Lung (tissue), 17 donors: ENCODE measurements at places on chromosomes 5 and 9. TPM values are rescaled to one million over a fixed set of nuclear protein-coding genes. Genes with fewer than 3 reads are reported as not detected.

The ALDH1A1 gene
- 124 TPM for total RNA-seq

The WDR38 gene
- total RNA-seq = 28.9 TPM

The IGFBPL1 gene
- total RNA-seq = 2.4 TPM

The LCN12 gene
- total RNA-seq = 4.1 TPM

The GARIN3 gene
- total RNA-seq = not detected

The ATP6V1G1 gene
- 102 TPM for total RNA-seq

DNA sequence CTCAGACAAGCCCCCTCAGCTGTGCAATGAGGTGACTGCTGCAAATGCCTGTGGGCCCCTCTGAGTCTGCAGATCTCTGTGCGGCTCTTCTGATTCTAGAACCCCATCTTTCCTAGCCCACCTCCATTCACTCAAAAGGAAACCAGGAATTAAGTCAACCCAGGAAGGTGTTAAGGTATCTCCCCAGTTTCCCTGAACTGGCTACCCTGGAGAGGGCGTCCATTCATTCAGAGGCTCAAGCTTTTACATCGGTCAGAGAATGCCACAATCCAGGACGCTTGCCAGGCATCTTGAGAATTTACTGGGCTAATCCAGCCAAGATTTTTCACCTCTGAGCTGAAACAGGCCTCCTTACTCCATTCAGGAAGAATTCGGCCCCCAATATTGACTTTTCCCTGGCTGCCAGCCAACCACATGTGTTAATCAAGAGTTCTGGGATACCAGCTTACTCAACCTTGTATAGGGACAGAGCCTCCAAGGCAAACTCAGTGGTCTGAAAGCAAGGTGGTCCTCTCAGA lies 889 bp upstream of the ADAMTS12 start:
- peak; percentile 88 for DNase-seq
- H3K27me3 ChIP-seq = no peaks in the 10 kb centered on the region
- H3K36me3 ChIP-seq = no peaks in the 10 kb centered on the region
- H3K27ac ChIP-seq = peak overlapping the region; percentile 67
- H3K4me1 ChIP-seq = peaks cover 5% of the 10 kb centered on the region

- no peak for DNase-seq
- no peak overlapping the region for H3K27ac ChIP-seq
- H3K4me1 ChIP-seq = no peaks in the 10 kb centered on the region
Observed at GRCh38 chr9:90333226-90333625, 309.4 kb downstream of the DIRAS2 start.

DNA sequence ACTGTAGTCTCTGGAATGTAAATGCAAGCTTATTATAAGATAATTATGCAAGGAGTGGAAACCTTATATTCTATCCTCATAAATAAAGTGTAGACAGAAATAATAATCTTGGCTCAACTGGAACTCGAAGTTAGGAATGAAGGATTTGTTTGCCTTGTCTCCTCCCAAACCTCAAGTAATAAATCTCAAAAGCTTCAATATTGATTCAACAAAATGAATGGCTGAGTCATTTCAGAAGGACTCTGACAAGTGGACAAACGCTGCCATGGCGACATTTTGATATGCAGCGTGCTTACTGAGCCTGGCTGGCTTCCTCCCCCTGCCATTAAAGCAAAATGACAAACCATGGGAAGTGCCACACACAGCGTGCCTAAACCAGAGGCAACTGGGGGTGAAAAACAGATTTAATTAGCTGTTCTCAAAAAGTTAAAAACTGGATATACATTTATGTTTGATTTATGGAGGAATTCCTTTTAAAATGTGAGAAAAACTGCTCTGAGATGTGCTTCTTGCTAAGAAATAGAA lies 10.5 kb upstream of the ADGRV1 start:
- no peak overlapping the region for H3K4me3 ChIP-seq
- no peak overlapping the region for H3K27ac ChIP-seq
- peak; percentile 65 for DNase-seq
- H3K27me3 ChIP-seq = peaks cover 5% of the 10 kb centered on the region

DNA sequence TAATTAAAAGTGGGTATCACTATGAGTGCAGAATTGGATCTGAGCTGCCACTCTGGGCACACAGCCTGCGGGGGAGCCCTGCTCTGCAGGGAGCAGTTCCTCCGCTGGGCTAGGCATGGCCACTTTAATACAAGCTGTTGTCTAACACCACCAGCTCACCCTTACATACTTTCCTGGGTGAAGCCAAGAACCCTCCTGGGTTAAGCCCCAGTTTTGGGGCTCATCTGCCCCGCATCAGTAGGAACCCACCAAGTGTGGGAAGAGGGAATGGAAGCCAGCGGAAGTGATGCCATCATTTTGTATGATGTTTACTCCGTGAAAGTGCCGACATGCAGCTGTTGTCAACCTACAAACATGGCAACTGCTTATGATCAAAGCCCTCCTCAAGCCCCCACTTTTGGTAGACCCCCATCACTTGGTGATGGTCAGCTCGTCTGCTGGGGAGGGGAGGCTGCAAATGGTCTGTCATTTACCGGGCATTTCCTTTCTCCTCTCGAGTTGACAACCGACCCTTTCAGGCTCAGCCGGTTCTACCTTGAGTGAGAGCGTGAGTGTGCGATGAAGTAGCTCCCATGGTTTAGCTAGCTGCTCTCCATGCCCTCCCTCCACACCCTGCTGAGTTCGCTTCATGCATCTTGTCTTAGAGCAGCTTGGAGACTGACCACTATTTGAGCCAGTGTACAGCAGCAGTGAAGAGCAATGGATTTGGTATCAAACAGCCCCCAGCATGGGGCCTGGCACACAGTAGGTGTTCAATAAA lies 95.3 kb upstream of the IER5L start:
- H3K27me3 ChIP-seq = no peaks in the 10 kb centered on the region
- H3K36me3 ChIP-seq = no peaks in the 10 kb centered on the region
- no peak for DNase-seq

- no peak overlapping the region for H3K27ac ChIP-seq
- DNase-seq = no peak
- H3K4me3 ChIP-seq = no peak overlapping the region
Observed at GRCh38 chr5:107604990-107605389, 65.7 kb downstream of the EFNA5 start.

- no peaks in the 10 kb centered on the region for H3K36me3 ChIP-seq
- no peak overlapping the region for H3K4me3 ChIP-seq
Observed at GRCh38 chr5:56979968-56980367, 28.0 kb upstream of the MIER3 start.

DNA sequence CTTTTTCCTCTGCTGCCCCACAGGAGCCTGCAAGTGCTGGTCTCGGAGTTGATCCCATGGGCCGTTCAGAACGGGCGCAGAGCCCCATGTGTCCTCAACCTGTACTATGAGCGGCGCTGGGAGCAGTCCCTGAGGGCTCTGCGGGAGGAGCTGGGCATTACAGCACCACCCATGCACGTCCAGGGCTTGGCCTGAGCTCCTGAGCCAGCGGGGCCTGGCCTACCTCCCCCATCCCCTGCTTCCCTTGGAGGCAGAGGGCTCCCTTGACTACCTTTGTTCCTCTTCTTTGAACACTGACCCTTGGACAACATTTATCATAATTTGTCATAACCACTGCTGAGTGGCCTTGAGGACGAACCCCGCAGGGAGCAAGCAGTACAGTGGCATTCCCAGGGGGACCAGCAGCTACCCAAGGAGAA lies 6.9 kb upstream of the SLC27A4 start:
- H3K27ac ChIP-seq = no peak overlapping the region
- peaks cover 20% of the 10 kb centered on the region for H3K36me3 ChIP-seq
- no peak overlapping the region for H3K4me3 ChIP-seq
- H3K27me3 ChIP-seq = no peaks in the 10 kb centered on the region
- H3K4me1 ChIP-seq = no peaks in the 10 kb centered on the region

- H3K4me1 ChIP-seq = no peaks in the 10 kb centered on the region
- H3K27me3 ChIP-seq = peaks cover 3% of the 10 kb centered on the region
- no peak overlapping the region for H3K4me3 ChIP-seq
Observed at GRCh38 chr9:120336021-120336752, 243.8 kb downstream of the CDK5RAP2 start.

- DNase-seq = no peak
- H3K36me3 ChIP-seq = no peaks in the 10 kb centered on the region
- peaks cover under 1% of the 10 kb centered on the region for H3K4me1 ChIP-seq
- no peak overlapping the region for H3K4me3 ChIP-seq
- H3K27ac ChIP-seq = no peak overlapping the region
Observed at GRCh38 chr9:76613974-76614373, 150.3 kb upstream of the PCA3 start.
